SW 1271 (cell line): ENCODE measurements at places on chromosomes 6 and 20.

DNA sequence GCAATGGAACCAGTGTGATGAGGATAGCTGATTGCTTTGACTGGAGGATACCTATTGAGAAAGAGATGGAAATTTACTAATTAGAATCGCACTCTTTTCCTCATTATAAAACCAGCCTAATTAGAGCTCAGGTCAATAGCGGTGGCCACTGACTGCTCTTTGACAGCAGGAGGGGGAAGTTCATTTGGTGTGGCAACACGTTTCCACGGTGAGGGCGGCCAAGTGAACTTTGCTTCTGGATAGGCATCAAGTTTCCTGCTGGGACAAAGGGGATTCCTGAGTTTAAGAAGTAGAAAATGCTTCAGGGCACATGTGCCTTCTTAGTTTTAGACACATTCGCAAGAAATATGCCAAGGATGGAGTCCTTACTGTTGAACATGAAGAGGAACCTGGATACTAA is 145.3 kb upstream of the NRN1 start:
- no peak for DNase-seq

DNA sequence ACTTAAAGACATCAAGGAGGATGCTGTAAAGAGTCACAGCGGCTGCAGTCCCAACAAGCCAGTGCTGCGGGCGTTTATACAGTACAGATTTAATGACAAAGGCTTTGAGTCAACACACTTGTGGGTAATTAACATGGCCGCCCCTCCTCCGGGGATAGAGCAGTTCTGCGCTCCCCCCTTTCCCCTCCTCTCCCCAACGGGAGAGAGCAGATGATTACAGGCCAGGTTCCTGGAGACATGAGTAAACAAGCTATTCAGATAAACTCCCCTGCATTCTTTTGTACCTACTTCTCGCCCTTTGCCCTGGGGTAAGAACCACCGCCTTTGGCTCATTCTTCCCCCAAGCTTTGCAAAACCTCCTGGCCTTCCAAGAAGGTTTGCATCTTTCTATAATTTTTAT is 23.6 kb upstream of the FABP7 start:
- DNase-seq = no peak

DNA sequence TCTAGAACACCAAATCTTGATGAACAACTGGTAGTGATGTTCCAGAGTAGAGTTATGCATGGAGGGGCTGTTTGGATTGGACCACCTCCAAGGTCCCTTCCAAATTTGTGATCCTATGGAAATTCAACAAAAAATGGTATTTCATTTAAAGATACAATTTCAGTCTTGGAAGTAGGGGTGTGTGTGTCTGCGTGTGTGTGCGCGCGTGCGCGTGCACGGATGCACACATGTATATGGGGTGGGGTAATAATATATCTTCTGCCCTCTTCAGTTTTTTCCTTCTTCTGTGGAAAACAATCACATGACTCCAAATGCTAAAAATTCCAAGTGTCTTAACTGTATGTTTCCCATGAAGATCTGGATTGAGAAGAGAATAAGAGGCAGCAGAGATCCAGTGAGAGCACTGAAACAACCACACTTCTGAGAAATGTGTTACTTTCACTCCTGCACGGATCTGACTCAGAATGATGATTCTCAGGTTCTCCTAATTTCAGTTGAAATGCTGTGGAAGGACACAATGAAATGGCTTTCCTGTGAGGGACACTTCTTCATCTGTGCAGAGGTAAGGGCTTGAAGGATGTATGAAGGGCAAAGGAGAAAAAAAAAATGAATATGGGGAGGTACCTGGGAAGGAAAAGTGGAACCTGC is 10.6 kb upstream of the IL17F start:
- no peak for DNase-seq

DNA sequence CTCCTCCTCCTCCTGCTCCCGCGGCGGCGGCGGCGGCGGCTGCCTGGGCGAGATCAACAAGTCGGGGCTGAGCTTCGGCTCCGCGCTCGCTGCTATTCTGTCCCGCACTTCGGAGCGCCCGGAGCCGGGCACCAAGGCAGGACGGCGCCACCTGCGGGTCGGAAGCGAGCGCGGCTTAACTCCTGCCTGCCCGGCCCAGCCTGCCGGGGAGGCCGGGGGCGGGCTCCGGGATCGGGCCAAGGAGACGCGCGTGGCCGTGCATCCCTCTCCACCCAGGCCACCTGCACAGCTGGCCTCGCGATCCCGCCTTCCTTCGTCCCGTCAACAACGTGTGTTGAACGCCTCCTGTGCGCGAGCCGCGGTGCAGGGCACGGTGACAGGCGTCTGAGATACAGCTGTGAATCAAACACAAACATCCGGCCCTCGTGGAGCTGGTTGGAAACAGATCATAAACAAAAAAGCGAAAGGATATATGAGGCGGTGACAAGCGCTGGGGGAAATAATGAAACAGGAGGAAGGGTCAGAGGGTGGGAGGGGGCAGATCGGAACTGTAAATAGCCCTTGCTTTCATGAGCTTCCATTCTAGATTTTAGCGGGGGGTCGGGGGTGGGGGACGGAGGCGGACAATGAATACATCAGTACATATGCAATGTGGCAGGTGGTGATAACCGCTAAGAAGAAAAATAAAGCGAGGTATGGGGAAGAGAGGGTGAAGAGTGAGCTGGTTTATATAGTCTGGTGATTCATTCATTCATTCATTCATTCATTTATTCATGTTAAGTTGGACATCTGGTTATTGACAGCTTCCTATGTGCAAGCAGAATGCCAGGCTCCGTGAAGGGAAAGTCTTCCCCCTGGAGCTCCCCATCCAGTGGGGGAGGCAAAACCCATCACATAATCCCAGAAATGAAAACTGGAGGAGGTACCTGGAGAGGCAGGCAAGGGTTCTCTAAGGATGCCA is 2.0 kb upstream of the KCNB1 start:
- peak; percentile 13 for DNase-seq
